ENCODE measurements at places on chromosomes 12 and 14.

DNA sequence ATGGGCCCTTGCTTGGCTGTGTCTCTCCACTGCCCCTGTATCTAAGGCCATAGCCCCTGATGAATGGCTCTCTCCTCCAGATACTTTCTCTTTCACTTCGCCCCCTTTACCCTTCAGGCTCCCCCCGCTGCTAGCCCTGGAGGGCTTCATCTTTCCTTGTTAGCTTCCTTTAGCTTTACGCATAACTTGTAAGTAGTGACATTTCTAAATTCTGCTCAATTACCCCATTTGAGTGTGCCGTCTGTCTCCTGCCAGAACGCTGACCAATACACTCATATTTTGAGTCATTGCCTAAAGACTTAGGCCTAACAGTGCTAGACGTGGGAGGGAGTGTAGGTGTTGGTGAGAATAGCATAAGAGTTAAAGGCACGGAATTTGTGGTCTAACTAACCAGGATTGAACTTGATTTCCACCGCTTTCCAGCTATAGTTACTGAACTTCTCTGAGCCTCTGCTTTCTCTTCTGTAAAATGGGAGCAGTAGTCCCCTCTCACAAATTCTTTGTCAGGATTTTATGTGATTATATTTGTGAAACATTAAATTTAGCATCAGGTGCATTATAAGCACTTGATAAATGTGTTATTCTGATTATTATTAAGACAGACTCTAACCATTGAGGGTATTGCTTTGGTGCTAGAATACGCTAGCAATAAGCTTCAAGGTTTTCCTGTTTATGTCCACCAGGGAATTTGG, 129.3 kb downstream of the ZFP36L1 start:
- no peak for DNase-seq

DNA sequence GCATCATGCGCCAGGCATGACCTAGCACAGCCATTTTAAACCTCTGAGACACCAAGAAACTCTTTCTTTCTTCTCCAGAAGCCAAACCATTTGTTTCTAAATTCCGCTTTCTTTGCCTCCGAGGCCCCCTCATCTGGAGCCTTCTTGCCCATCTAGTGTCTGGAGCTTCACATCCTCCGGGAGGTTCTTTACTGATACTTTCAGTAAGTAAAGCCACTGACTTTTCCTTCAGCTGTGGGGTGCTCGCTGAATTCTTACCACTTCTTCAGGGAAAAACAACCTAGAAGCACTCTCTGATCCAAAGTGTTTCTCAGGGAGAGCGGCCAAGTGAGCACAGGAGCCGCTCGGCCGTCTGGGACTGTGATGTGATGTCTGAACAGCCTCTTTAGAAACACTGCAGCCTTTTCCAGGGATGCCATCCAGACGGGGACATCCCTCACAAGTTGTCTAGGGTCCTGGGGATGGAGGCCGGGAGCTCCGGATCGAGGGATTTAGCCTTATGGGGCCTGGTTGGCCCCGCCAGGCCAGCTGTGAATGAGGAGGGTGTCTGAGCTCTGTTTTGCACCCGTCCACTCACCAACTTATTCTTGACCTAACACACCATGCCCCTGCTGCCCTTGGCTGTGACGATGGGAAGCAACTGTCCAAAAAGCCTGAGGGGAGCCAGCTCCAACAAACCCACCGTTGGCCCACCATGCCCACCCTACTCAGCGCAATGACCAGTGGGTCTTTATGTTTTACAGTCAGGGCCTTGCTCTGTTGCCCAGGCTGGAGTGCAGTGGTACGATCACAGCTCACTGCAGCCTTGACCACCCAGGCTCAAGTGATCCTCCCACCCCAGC, 160.6 kb downstream of the ZFP36L1 start:
- no peak for DNase-seq

- peak; percentile 89 for DNase-seq
Measured at GRCh38 chr12:88580051-88580871, at the start of gene KITLG. Gene KITLG, minus strand, starts transcription at chr12:88580471. Its CDS starts 193 bp downstream, at chr12:88580278.

DNA sequence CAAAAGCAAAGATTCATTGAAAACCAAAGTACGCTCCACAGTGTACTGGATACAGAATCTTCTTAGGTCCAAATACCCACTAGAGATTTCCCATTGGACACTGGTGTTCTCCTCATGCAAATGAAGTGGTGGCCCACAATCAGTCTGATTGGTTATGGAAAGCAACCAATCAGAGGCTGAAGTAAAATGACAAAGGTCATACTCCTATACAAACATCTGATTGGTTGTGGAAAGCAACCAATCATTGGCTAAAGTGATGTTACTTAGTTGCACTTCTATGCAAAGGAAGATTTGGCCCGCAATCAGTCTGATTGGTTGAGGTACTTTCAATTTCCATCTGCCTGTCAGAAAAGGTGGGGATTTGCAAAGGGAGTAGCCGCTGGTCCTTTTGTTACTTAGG, 1.3 kb upstream of the WASHC3 start:
- DNase-seq, result no peak

- no peak for DNase-seq
Measured at GRCh38 chr12:43754015-43754414, 4.6 kb downstream of the PUS7L start.

DNA sequence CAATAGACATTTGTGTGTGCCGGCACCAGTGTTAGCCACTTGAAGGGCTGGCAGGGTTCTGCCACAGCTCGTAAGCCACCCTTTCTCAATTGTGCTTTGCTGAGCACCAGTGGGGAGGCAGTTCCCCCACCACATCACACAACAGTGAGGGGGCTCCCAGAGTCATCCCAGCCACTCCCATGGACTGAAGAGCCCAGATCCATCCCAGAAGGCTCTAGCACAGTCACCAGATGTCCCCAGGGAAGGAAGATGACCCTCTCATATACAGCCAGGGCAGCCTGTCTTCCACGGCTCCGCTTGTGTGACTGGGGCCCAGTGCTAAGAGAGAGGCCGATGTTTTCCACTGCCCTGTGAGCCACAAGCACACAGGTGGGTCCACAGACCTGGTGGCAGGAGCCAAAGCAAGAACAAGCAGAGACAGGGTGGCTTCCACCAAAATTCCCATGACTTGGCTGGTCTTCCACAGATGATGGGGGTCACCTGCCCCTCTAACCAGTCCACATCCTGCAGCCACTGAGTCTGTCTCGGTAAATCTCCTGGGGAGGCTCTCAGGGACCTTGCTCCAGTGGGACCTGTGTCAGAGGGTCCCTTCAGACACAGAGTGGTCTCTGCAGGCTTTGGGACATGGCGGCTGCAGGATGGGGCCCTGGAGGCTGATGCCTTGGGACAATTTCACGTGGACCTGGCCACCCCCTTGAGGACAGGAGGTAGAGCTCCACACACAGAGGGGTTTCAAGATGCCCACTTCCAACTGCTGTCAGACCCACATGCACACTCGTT, 71.9 kb upstream of the DDX11 start:
- no peak for DNase-seq

DNA sequence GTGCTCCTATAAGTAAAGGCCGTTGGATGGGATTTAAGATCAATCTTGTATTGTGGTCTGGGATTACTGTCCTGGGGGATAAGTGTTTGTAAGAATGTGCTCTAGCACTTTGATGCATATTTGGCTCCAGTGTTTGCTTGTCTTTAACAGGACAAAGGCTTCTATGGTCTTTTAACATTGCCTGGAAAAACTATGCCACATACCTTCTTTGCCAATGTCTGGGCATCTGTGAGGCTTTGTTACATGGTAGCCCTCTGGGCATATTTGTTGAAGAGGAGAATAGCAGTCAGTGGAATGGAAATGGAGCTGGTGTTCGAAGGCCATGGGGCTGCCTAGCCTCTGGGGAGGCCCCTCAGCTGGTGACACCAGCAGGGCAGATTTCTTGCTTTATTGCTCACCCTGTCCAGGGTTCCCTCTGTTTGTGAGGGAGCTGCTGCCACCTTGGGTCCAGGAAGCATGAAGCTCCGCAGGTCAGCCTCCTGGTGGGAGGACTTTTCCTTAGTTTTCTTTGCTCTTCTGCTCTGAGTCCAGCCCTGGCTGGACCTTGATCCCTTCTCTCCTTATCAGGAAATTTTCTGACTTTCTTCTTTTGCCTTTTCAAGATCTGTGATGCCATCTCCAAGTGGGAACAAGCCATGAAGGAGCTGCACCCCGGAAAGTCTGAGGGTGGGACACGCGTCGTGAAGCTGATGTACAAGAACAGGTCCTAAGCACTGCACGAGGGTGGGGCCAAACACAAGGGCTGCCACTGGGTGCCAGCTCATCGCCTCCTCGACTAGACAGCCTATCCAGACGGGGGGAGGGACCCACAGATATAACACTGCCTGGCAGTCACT, 19.5 kb downstream of the PIGH start:
- DNase-seq, result no peak

DNA sequence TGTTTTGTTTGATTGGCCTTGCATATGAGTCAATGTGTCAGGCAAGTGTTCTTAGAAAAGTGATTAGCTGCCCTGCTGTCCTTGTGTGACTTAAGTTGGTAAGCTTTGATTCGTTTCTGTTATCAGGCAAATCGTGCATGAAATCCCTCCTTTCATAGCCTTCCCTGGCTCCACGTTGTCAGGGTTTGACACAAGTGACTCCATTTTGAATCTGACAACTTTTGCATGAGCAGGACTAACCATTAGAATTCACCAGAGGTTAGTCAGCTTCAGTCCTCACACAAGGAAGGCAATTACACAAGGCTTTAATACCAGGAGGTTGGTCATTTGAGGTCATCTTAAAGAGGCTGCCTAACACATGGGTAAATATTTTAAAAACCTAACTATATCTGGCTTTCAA, 68.2 kb downstream of the GPATCH2L start:
- no peak for DNase-seq

DNA sequence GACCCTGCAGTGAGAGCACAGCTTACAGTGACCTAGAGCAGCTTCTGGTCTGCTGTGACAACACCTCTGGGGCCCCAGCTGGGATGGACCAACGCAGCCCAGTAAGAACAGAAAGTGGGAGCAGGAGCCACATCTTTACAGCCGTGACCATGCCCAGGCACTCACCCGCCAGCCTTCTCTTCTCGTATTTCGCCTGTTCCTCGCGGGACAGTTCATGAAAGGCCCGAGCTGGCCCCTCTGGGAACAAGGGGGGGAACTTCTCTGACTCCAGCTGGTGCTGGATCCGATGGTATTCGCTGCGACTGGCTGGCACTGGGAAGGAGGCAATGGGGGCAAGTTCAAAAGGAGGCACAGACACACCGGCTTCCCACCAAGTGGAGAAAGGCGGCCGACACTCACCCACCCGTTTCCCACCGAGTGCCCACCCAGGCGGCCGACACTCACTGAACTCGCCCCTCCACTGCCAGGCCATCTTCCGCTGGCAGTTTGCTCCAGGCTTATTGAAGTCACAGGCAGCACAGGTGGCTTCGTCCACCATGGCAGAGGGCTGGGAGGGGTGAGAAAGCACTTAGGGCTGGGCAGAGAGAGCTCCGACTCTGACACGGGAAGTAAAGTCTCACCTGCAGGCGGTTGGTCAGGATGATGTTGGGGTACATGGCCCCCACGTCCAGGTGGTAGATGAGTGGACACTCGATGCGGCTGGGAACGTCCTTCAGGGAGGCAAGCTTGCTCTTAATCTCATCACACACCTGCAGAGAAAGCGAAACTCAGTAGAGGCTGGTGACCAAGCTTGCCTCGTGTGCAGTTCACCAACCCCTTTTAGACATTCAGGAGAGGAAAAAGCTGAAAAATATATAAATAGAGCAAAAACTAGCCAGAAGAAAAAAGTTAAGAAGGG, 18.7 kb downstream of the POLE start:
- no peak for DNase-seq

GRCh38 chr14:67409461-67409860, 2.5 kb downstream of the PLEK2 start:
- DNase-seq, result no peak

DNA sequence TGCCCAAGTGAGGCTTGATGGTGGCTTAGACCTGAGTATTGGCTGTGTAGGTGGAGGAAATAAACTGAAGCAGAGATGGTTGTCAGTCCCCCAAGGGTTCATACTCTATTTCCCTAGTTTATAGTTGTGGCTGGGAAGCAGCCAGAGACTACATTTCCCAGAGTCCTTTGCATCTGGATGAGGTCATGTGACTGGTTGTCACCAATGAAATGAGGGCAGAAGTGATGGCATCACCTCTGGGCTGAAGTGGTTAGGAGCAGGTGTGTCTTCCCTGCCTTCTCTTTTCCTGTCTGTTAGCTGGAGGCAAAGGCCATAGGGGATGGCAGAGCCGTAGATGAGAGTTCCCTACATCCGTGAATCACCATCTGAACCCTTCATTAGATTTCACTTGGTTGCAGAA, 16.3 kb upstream of the NOS1 start:
- DNase-seq, result peak; percentile 22

DNA sequence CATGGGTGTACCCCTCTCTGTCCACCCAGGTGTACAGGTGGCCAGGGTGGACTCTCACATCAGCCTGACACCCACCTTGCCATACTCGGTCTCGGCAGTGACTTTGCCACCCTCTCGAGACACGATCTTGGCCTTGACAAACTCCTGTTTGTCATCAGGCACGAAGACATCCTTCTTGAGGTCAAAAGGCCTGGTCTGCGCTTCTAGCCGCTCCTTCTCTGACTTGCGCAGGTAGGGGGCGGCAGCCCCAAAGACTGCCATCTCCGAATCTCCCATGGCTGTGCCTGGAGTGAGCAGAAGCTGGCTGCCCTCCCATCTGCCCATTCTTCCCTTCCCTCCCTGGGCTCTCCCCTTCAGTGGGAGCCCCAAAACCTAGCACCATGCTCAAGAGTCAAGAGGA, 2.0 kb downstream of the MYH7 start:
- DNase-seq, result no peak

DNA sequence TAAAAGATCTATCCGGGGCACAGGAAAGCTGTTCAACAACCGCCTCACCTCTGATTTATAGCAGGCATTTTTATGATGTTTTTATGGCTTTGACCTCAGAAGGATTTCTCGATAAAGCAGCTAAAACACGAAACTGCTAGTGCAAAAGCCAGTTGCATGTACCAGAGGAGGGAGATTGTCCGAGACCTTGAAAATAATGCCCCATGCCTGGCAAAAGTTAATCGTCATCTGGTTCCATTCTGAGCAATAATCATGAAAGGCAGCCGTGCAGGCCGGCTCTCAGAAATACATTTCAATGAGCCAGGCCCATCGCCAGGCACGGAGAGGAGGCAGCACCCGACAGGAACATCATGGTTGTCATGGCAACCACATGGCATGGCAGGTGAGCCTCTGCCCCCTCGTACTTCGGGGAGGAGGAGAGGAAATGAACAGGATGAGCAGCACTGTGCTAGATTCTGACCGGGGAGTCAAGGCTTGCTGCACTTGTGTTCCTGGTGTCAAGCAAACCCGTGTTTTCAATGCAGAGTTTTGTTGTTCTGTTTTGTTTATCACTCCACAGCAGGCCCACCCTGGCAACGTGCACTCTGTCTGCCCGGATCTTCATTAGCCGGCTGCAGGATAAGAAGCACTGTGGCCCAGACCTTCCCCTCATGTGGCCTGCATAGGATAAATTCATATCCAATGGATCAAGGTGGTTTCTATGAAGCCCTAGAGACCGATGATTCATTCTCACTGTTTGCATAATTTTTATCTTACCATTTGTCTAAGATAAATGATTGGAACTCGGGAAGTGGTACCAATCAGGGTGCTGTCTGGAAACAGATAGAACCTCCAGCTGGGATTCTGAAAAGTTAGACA, 160.2 kb downstream of the RIMBP2 start:
- peak; percentile 96 for DNase-seq

GRCh38 chr12:116347265-116347664, 69.8 kb upstream of the MED13L start:
- no peak for DNase-seq

- DNase-seq, result no peak
Measured at GRCh38 chr14:60632777-60633176, 16.5 kb downstream of the SIX1 start.

Data from NCI-H1105 treated with DMSO at 0.1 percent for 48 hours (cell line).